Tongue (tissue), 3 donors: ENCODE measurements at places on chromosomes 3 and 15. TPM values are rescaled to one million over a fixed set of nuclear protein-coding genes. Genes with fewer than 3 reads are reported as not detected.

The KNL1 gene
- 13.0 TPM for total RNA-seq

The ADGRG7 gene
- not detected for total RNA-seq

The GP9 gene
- not detected for total RNA-seq

The GPR149 gene
- 0.41 TPM for total RNA-seq

The SEMA3F gene
- 43.3 TPM for total RNA-seq

The CD96 gene
- total RNA-seq = 0.10 TPM

The NECTIN3 gene
- 55.4 TPM for total RNA-seq

The IQCH gene
- total RNA-seq = 4.3 TPM

The ERICH6 gene
- total RNA-seq = not detected

The ABHD10 gene
- total RNA-seq = 49.4 TPM

The KLF13 gene
- 37.5 TPM for total RNA-seq

The ENTPD3 gene
- total RNA-seq = 3.0 TPM

The TAGLN3 gene
- 1.6 TPM for total RNA-seq

The DHX36 gene
- 97.1 TPM for total RNA-seq

The NR2E3 gene
- total RNA-seq = 2.2 TPM

The CAMK2N2 gene
- not detected for total RNA-seq

The SCAMP5 gene
- total RNA-seq = 0.62 TPM

The SPATA12 gene
- not detected for total RNA-seq

The MUC4 gene
- total RNA-seq = 7.8 TPM

The SNX33 gene
- total RNA-seq = 14.5 TPM

The ADCY5 gene
- total RNA-seq = 11.1 TPM

The TM4SF4 gene
- total RNA-seq = not detected

The CEMIP gene
- 0.82 TPM for total RNA-seq

The TMCO5A gene
- not detected for total RNA-seq

The RTP1 gene
- total RNA-seq = 1.0 TPM

The ITIH1 gene
- not detected for total RNA-seq

The MYO5C gene
- total RNA-seq = 11.0 TPM

The PLSCR4 gene
- 55.6 TPM for total RNA-seq

The SLC24A5 gene
- total RNA-seq = not detected

The CPB1 gene
- not detected for total RNA-seq

The CLDN16 gene
- not detected for total RNA-seq

The CPN2 gene
- not detected for total RNA-seq

The PRSS50 gene
- total RNA-seq = not detected

The LARP6 gene
- total RNA-seq = 8.9 TPM

The CACNA2D3 gene
- total RNA-seq = 2.5 TPM

The CDHR4 gene
- total RNA-seq = not detected

The STRIT1 gene
- 3.9 TPM for total RNA-seq

The ATP13A5 gene
- 0.31 TPM for total RNA-seq

The ALPK3 gene
- total RNA-seq = 64.6 TPM

The SLC28A2 gene
- 0.10 TPM for total RNA-seq
